Amniotic stem cell (primary cell): ENCODE measurements at places on chromosomes 5 and 9.

GRCh38 chr9:36275060-36275459 lies 16.8 kb upstream of the GNE start:
- DNase-seq: no peak

- no peak for DNase-seq
These were observed 11.0 kb downstream of the TCOF1 start for GRCh38 chr5:150368526-150368925.

DNA sequence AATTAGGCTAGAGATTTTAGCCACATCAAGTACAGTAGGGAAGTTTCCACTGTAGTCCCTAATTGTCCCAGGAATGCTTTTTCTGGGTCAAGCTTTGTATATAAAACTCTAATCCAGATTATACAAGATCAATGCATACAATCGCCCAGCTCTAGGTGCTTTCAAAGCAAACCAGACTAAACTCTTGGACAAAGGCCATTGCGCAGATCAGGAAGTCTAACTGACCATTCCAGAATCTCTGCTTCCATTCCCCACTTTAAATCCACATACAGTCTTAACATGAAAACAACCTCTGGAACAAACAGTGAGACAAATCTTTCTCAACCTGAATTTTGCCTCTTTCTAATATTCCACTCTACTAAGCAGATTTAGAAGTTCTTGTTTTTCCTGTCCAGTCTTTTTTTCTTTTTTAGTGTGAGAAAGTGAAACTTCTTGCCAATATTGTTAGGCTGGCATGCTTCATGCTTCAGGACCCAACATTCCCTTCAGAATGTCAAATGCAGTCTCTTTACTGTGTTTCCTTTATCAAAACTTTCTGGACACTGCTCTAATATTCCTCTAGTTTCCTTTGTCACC lies 76.1 kb downstream of the ITGA1 start:
- DNase-seq: no peak

DNA sequence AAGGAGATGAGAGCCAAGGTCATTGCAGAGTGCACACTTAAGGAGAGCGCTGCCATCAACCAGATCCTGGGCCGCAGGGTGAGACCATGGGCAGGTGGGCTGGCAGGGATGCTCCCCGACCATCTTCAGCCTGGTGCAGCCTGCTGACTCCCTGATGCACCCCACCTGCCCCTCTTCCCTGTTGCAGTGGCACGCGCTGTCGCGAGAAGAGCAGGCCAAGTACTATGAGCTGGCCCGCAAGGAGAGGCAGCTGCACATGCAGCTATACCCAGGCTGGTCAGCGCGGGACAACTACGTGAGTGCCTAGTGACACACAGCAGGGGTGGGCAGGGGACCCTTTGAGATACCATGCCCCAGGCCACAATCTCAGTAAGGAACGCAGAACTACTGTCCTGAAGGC lies 28.3 kb downstream of the TCF7 start:
- DNase-seq: no peak
